ENCODE measurements at places on chromosomes 6 and 20.

DNA sequence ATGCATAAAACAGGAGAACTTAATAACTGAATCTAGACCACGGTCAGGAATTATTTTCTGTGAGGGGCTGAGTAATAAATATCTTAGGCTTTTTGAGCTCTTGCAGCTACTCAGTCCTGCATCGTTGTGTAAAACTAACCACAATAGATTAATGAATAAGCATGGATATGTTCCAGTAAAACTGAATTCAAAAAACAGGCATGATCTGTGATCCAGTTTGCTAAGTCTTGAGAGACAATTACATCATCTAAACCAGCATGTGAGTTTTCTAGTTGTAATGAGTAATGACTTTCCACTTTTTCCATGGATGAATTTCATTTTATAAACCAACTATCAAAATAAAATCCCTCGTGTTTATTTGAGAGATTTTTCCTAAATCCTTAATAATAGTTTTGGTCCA is 336.8 kb downstream of the RFPL4B start:
- DNase-seq: no peak

DNA sequence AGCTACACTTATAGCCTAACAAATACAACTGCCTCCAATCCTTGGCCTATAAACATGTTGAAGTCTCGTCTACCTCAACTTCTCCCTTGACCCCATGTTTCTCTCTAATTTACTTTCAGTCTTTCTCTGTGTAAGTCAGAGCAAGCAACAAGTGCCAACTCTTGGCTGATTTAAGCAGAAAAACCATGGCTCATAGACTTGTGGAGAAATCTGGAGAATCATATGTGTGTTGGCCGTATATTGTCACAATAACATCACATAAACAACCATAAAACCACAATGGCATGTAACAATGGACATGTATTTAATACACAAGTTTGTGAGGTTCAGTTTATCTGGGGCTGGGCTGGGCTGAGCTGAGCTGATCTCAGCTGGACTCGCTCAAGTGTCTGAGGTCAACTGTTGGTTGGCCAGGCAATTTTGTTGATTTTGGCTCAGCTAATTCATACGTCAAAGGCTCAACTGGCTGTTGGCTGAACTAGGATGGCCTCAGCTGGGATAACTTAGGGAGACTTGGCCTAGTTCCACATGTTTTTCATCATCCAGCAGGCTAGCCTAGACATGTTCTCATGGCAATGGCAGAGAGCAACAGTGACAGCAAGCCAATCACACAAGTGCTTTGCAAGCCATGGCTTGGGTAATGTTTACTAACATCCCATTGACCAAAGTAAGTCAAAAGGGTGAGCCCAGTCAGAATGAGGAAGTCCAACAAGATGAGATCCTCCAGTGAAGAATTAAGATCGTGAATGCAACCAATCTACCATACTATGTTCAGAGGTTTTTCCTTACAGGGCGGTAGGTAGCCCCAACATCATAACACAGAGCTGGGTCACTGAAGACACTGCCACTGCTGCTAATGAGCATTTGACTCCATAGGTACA is 12.9 kb upstream of the TBC1D22B start:
- DNase-seq: no peak

GRCh38 chr6:14804785-14805210 is 441.1 kb upstream of the JARID2 start:
- DNase-seq: no peak

GRCh38 chr6:33200219-33201146 is at the start of the genes RXRB and SLC39A7:
RXRB (minus strand) TSS chr6:33200665; CDS start chr6:33200476, 189 bp downstream.
SLC39A7 (plus strand) TSS chr6:33200867; CDS start chr6:33201246, 379 bp downstream.
- peak; percentile 98 for DNase-seq

DNA sequence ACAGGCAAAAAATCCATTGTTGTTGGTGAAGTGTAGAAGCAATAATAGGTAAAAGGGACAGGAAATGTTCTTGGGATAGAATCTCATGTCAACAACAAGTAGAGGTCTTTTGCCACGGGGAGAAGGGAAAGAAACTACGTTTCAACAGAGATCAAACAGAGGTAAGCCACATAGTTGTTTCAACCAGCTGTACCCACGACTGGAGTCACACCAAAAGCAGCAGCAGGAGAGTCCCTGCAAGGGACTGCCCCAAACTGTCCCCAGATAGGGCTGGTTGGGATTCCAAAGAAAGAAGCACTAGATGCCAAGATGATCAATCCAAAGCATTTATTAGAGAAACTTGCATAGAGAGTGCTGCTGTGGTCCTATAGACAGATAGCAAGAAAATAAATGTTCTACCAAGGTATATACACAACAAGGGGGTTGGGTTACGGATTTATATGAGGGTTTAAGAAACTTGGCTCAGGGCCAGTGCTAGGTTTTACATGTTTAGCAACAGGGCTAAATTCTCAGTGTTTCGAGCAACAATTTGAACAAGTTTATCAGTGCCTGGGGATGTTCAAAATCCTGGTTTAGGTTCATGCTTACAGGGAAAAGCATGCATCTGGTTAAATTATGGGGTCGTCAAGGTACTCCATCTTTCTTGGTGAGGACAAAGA is 466.5 kb downstream of the MMUT start:
- no peak for DNase-seq

GRCh38 chr6:1423578-1423977 is 34.2 kb downstream of the FOXF2 start:
- no peak for DNase-seq

DNA sequence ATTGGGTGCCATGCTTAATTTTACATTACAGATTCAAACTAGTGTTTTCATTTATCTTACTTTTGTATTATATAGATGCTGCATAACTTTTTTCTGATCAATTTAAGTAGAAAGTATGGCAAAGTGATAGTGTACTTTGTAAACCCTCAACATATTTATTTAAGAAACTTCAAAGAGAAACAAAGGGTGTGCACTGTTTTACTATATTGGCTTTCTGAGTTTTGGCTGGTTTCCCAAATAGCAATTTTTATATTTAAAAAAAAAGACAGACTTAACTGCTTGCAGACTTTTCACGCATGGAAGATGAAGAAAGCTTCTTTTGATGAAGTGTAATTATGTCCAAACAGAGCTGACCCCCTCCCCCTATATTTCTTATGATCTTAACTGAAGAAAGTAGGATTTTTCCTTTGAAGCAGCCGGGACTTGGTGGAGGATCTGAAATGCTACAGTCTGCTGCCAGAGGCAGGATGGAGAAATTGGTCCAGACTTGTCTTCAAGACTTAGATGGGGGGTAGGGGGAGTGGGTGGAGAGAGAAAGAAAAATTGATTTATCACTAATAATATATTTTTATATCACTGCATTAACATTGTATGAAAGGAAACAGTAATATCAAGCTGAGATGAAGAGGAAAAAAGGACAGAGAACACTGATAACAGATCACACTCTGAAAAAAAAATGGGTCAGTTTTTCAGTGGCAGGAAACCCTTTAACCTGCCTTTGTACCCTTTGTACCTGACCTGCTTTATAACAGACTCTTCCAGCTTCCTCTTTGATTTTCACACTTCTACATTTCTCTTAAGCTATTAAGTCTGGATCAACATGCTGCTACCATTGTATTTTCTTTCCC is 56.0 kb upstream of the SUPT3H start:
- DNase-seq: no peak

GRCh38 chr6:127966616-127967015 is 65.8 kb upstream of the THEMIS start:
- no peak for DNase-seq

DNA sequence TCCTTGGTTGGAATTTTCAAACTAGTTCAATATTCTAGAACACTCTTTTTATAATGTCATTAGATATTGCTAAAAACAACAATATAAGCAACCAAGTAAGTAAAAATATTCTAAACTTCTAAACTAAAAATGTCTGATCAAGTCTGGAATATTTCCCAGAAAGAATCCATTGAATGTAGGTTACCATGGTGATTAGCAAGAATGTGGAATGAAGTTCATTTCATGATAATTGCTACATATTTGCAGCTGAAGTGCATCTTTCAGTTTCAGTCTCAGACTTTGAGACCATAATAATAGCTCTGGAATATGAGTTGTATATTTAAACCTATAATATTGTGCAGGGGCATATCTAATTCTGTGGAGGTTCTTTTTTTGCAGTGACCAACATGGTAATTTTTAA is 61.0 kb upstream of the NKAIN2 start:
- no peak for DNase-seq

- DNase-seq: no peak
Measured at GRCh38 chr20:43686820-43687219, 19.9 kb downstream of the MYBL2 start.

GRCh38 chr20:52864916-52865605 is 107.1 kb upstream of the TSHZ2 start:
- no peak for DNase-seq

- DNase-seq: no peak
Measured at GRCh38 chr6:68497927-68498326, 137.2 kb upstream of the ADGRB3 start.

DNA sequence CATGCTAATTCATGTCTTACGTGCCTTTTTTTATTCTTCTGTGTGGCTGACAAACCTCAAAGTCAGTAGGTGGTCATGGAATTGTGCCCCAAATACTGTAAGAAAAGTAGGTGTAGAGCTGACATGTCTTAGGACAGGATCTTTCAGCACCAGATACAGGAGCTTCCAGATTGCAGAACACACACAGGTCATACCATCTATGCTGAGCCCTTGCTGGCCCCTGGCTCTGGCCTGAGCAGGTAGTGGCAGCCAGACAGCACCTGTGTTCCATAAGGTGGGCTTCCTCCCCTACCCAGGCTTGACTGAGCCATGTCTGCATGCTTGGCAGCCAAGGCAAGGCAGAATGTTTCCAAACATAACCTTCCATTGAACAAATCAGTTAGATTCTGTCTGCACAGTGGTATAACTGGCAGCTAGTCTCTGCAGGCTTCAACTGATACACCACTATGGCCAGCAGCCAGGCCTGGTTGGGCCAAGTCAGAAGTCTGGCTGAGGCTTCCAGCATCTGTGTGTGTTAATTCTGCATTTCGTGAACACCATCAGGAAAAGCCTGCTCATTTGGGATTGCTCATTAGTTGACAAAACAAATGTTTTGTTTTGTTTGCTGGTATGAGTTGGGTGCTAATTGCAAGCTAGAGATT is 366.5 kb downstream of the FOXA2 start:
- DNase-seq: no peak

GRCh38 chr6:24255676-24256075 is 102.2 kb downstream of the DCDC2 start:
- no peak for DNase-seq

DNA sequence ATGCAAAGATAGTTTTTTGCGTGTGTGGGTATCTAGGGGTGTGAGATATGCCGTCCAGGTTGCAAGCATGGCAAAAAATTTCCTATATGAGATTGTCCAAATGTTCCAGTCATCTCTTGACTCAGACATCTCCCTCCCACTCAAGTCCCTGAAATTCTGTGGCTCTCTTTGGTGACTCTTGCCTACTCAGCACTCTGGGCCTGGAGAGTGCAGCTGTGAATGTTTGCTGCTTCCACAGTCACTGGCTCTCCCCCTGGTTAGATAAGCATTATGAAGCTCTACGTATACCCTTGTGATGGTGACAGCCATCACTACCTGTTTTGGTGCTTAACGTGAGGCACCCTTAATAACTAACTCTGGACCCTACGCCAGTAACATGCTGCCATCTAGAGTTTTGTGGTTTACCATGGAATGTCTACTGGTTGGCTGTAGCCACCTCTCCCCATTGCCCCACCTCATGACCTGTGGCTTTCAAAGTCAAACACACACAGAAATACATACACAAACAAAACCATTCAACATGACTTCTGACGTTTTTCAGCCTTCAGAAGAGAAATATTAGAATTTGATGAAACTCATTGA is 621.9 kb upstream of the CITED2 start:
- DNase-seq: no peak

- no peak for DNase-seq
Measured at GRCh38 chr6:141482796-141483597, 649.7 kb upstream of the GJE1 start.

- DNase-seq: no peak
Measured at GRCh38 chr20:59289994-59290393, 10.4 kb upstream of the EDN3 start.

DNA sequence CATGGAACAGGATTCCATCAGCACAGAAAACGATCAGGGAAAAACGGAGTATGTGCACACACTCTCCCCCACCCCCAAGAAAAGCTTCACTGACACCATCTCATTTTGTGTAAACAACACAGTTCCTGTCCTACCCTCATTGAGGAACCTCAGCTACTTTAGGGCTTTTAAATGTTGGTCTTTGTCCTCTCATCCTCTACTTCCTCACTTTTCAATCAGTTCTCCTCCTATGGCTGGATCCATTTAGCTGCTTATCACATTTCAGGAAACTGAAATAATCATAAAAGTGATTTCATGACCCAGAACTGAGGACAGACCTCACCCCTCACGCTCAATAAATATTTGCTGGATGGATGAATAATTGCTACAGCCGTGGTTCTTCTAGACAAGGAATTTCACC is 33.1 kb upstream of the PNRC1 start:
- no peak for DNase-seq

GRCh38 chr6:54846243-54846856 is at the start of gene FAM83B:
FAM83B (plus strand) TSS chr6:54846771; CDS start chr6:54870247, 23,476 bp downstream.
- DNase-seq: peak; percentile 36

DNA sequence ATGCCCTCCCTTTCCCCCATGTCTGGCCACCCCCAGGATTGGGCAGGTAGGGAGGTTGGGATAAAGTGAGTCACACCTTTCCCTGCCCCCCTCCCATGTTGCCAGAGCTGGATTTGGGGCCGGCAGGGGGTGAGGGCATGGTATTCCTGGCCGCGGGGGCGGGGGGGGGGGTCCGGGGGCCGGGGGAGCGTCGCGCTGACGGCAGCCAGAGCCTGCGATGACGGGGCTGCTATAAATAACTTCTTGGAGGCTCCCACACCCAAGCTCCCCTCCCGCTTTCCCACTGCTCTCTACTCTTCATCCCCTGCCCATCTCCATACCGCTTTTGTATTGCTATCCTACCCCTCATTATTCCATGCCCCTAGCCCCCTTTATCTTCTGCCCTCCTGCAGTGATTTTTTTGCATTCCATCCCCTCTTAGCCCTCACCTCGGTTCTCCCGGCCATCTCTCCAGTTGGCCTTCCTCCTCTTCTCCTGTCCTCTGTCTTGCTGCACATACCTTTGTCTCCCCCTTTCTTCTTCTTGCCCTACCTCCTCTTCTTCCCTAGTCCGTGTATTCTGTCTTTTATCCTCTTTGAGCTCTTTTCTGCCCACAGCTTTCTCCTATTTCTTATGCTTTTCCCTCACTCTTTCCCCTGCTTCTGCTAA is 13.8 kb downstream of the SYNGAP1 start:
- no peak for DNase-seq

DNA sequence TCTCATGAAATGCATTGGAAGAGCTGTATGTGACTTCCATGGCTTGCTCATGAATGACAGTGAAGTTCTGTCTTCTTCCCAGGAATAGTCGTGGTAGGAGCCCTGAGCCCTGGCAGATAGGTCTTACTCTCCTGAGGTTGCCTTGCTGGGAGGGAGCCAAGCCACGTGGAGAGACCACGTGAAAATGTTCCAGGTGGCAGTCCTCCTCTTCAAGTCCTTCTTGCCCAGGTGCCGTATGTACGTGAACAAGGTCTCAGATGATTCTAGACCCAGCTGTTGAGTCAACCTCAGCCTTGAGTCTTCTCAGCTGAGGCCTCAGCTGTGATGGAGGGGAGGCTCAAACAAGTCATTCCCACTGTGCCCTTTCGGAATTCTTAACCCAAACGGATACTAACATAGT is 192.4 kb upstream of the PRDM1 start:
- DNase-seq: no peak

- DNase-seq: no peak
Measured at GRCh38 chr6:108294297-108294726, 542 bp upstream of the AFG1L start.

GRCh38 chr6:166851911-166852310 is 104.4 kb downstream of the RNASET2 start:
- DNase-seq: no peak

All from endothelial cell (in vitro differentiated cells).